ENCODE measurements at places on chromosomes 5 and 9. TPM values are rescaled to one million over a fixed set of nuclear protein-coding genes. Genes with fewer than 3 reads are reported as not detected.

- DNase-seq: no peak
These were observed 19.4 kb upstream of the FABP6 start for GRCh38 chr5:160209917-160210316.

- DNase-seq: no peak
These were observed 30.1 kb upstream of the SLC12A2 start for GRCh38 chr5:128053291-128053954.

DNA sequence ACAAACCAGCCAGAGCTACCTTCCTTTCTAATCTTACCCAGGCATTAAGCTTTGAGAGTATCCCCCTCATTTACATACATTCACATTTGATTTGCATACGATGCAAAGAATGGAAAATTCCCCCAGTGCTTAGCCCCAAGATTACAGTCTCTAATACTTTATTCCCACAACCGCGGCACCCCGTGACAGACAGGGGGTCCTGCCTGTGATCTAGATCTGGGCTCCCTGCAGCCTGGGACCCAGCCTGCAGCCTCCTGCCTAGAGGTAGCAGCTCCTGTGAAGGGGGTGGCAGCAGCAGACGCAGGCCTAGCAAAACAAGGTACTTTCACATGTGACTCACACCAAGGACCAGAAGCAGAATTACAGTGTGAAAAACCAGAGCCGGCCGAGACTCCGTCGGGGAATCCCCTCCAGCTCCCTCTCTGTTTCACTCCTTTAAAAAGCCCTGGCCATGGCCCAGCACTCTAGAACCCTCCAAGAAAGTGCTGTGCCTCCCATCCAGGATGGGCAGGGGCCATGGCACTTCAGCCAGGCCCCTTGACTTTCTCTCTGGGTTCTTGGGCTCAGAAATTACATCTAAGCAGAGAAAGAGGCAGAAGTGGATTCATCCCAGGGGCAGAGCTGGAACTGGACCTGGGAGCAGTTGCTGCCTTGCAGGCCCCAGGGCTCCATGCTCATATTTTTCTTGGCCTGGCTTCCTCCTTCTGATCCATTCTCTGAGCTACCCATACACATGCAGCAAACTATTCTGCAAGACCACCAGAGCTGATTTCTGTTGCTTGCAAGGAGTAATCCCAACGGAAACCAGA, 14.0 kb upstream of the TCF7 start:
- peak; percentile 74 for DNase-seq

DNA sequence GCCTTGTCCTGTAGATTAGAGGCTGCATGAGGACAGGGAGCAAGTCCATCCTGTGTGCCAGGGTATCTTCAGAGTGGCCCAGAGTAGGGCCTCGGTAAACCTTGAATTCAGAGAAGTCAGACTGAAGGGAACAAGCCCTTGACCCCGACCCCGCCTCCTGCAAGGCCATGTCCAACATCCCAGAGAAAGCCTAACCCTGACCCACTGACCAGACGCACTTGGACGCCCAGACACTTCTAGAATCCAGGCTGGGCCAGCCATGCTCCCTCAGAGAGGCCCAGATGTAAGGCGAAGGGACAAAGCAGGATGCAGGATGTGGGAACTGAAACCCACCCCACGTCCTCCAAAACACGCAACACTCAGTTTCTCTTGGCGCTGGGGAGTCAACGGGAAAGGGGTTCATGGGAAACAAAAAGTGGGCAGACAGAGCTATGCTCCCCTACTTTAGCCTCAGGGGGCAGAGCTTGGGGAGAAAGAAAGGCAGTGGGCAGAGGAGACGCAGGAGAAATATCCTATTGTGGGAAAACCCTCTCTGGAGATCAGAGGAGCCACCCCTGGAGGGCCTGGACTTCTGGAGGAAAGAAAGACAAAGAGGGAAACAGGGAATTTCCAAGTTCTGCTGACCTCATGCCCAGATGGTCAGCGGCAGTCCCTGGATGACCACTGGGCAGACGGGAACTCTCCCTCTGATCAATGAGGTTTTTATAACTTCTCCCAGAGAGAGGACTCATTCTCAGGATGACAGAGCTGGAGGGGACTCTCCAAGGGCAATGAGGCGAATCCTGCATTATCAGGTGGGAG, 13.0 kb downstream of the TNIP1 start:
- no peak for DNase-seq

The ZCCHC7 gene
- 41.0 TPM for total RNA-seq

GRCh38 chr5:20556115-20556763, 568.2 kb upstream of the CDH18 start:
- DNase-seq: no peak

GRCh38 chr9:135983208-135984071, 22.3 kb upstream of the UBAC1 start:
- no peak for DNase-seq

DNA sequence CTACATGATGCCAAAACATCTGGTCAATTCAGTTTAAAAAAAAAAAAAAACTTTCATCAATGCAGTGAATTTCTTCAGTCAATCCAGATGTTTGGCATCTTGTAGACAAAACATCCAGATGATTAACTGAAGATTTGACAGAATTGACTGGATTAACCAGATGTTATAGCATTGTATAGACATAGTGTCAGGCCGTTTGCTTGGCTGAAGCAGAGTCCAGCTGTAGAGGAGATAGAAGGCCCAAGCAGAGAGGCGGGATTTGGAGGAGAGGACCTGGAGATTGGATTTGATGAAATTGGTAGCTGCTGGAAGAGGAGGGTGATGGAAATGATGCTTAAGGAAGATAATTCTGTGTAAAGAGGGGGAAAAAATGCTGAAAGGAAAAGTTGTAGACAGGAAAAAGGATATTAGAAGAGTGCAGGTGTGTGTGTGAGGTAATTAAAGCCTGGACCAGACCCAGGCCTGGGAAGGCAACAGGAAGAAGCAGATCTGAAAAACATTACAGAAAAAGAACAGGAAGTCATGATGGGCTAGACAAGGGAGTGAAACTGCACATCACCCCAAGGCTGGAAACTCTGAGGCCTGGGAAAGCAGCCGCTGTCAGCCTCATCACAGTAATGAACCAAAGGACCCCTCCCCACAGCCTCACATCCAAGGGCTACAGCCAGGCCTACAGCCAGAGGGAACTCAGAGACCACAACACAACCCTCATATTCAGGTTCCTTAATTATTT, 258.3 kb downstream of the CWC27 start:
- no peak for DNase-seq

DNA sequence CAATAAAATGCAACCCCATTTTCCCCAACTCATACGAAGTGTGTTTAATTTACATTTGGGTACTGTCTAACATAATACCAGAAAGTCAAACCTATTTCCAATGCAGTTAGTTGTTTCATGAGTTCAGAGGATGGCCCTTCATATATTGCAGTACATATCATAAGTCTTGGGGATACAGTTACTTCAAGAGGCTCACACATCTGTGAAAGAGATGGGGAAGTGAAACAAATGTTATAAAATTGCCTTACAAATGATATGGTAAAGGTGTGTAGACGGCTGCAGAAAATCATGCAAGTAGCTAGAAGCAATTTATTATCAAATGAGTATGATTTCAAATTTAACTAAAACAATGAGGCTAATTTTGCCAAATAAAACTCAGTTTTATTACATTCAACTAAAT, 219.0 kb upstream of the CDH12 start:
- no peak for DNase-seq

DNA sequence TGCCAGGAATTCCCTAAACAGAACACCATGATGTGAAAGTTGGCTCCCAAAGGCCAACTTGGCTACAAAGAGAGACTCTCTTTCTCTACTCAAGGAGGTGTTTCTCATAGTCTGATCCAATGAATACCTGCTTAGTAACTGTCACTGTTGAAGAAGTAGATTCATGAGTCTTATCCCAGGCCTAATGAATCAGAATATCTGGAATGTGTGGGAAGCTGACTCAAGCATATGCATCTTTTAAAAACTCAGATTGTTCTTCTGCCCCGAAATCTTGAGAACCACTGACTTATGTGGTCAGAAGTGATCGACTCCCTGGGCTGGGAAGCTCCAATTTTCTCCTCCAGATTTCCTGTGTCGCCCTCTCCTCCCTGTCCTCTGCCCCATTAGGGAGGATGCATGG, 345.6 kb downstream of the PLK2 start:
- DNase-seq: no peak

- DNase-seq: no peak
These were observed 37.5 kb downstream of the RETREG1 start for GRCh38 chr5:16579142-16579847.

The TLE1 gene
- 3.4 TPM for total RNA-seq

The CTXN3 gene
- total RNA-seq: not detected

DNA sequence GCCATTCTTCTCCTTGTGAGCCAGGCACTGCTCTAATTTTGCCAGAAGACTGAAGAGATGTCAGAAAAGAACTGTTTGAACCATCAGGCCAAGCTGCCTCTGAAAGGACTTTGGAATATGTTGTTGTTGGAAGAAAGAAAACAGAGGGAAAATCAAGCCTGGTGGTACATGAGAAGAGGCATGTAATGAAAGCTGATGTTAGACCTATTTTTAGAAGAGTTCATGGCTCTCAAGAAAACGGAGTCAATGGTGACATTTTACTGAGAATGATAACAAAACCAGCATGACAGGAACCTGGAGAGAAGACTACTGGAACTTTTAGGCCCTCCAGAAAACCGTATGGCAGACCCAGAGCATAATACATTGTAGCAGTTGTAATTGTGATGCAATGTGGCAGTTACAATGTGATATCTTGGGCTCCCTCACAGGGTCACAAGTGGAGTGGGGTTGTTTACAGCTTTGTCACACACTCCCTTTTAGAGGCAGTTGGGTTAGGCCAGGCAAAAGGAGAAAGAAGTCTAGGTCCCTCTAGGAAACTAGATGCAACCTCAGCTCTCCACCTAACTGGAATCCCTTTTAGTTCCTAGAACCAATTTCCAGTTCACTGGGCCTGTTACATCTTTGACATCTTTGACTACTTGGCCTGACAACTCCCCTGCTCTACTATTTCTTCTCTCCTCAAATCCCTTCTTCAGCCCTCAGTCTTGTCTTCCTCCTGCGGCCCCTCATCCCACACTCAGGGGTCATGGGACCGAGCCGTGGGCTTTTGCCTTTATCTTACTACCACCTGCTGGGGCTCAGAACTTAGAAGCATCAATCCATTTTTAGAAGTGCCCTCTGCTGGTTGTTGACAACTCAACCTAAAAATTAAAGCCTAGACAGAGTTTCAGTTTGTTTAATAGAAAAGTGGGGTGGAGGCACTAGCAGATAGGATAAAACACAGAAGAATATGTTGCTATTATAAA, 61.2 kb upstream of the JAK2 start:
- DNase-seq: no peak

The GABRG2 gene
- not detected for total RNA-seq

- DNase-seq: no peak
These were observed 10.0 kb upstream of the MARCHF6 start for GRCh38 chr5:10343486-10343885.

The TLX3 gene
- not detected for total RNA-seq

DNA sequence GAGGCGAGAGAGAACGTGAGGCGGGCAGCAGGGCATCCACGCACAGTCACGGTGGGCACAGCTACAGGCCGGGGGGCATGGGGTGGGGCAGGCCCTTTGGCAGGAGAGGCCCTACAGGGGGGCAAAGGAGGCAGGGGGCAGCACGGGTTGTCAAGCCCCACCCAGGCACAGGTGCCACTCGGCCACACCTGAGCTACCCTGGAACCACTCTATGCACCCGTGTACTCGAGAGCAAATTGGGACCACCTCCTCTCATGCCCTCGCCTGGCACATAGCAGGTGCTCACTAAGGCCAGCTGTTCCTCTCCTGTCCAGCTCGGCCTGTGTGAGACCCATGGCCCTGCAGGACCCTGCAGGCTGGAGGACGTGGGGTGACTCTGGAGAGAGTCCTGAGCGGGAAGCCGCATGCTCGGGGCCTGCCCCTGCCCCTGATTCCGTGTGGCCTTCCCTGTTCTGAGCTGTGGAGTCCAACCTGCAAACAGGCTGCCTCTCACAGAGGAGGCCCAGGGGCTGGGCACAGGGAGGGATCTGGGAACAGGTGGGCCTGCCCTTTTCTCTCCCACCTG, 31.4 kb upstream of the SARDH start:
- DNase-seq: no peak

The IL13 gene
- not detected for total RNA-seq

DNA sequence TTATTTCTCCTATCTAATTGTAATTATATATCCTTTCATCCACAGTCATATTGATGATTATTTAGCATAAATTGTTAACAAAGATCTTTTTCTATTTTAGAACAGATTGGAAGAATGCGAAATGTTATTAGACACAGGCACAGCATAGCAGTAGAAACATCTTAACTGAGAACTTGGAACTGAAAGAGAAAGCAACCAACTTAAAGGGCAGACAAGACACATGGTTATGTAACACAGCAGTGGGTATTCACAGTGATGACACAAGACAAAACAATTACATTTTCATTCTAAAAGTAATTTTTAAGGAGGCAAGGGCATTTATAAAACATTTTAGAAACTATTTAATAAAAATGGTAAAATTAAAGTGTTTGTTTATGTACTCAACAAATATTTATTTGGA, 57.7 kb upstream of the MEF2C start:
- no peak for DNase-seq

The FABP6 gene
- not detected for total RNA-seq

DNA sequence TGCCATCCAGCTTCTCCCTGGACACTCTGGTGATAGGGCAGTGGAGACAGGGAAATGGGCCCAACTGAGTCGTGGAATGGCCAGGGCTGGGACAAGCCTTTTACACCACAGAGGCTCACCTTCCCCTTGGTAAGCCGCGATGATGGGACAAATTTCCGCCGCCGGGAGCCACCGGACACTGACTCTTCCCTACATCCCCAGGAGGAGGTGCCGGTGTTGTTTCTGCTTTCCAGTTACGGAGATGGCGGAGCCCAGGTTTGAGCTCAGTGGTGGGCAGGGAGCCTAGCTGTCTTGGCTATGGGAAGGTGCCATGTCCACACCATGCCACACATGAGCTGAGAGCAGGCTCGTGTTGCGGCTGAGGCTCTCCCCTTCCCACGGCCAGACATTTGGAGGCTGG, 19.9 kb upstream of the WNK2 start:
- no peak for DNase-seq

GRCh38 chr5:139388198-139388821, 1.4 kb downstream of the MZB1 start:
- DNase-seq: no peak

- no peak for DNase-seq
These were observed 252.1 kb downstream of the SMARCA2 start for GRCh38 chr9:2267181-2267745.

- DNase-seq: peak; percentile 59
These were observed 80.1 kb downstream of the F2RL2 start for GRCh38 chr5:76542887-76543690.

- no peak for DNase-seq
These were observed 130.4 kb downstream of the OLFM1 start for GRCh38 chr9:135217836-135218235.

GRCh38 chr5:139872052-139872766, 76.6 kb downstream of the PSD2 start:
- DNase-seq: no peak

The HSD17B4 gene
- 13.1 TPM for total RNA-seq

DNA sequence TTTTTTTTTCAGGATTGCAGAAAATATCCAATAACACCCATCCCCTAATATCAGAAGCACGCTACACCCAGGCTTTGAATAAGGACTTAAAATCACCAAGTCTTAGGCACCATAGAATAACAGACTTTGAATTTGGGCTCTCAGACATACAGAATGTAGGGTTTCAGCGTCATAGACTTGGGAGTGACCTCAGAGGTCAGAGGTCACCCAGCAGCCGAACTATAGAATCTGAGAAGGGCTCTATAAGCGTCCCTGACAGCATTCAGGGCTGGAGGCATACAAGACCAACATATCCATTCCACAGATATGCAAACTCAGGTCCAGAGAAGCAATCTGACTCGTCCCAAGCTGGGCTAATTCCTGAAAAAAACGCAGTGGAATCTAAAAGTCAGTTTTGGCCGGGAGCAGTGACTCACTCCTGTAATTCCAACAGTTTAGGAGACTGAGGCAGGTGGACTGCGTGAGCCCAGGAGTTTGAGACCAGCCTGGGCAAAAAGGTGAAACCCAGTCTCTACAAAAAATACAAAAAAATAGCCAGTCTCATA, 34.7 kb downstream of the SLC6A7 start:
- DNase-seq: no peak
